Left ventricle myocardium superior (tissue), 1 donor: ENCODE measurements at places on chromosomes 3 and 15.

- no peak for DNase-seq
These were observed 27.8 kb upstream of the AP4E1 start for GRCh38 chr15:50880651-50881114.

- DNase-seq: no peak
These were observed 16.4 kb upstream of the SLC35G2 start for GRCh38 chr3:136802481-136802996.

DNA sequence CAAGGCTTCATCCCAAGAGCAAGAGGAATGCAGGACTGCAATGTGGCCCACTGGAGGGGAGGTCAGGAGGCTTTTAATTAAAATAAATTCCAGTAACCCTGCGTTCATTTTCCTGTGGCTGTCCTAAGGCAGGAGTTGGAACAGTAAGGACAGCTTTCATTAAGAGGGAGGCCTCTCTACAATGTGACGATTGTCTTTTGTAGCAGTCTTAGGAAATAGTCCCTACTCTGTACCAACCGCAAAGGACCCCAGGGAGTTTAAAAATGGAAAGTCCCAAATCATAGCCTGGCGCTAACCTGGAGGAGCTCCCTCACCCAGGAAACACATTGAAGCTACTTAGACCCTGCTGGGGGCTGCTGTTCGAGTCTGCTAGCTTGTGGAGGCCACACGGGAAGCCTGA is 62.8 kb downstream of the SYNM start:
- no peak for DNase-seq

DNA sequence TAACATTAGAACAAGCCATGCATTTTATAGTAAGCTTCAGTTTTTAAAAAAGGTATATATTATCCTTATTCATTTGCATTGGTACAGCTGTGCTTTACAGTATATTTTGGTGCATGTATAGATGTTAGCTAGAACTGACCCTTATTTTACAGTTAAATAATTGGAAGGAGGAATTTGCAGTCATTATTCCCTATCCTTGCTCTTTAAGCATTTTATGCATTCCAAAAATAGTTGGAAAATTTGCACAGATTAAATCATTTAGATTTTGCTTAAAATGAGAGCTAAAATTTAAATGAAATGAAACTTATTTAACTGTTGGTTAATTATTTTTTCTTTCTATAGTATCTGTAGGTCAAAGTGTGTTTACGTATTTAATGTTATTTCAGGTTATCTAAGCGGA is 667.1 kb downstream of the NAALADL2 start:
- DNase-seq: no peak

DNA sequence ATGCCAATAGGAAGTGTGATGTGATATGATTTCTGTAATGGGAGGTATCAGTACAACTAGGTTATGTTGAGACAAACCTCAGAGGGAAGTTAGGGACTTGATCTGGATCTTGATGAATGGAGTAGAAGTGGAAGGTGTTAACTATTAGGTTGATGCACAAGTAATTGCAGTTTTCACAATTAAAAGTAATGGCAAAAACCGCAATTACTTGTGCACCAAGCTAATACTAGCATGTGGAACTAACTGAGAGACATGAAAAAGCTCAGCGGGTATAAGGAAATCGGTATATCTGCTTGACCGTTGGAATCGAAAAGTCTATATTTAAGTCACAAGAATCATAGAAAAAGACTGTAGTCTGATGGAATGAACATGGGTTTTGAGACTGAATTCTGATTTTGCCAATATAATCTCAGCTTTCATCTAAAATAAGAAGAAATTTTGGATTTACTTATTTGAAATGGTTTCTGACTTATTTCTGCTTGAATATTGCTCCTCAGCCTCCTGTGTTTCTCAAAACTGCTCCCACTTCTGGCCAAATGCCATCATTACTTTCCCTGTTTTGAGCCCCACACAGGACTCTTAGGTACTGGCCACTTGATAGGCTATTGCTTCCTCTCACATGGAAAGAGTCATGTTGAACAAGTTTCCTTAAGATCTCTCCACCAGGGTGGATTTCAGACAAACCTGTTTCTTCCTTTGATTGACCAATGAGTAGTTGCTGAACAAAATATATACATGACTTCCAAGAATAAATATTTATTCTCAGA is 271.5 kb upstream of the COL8A1 start:
- no peak for DNase-seq

GRCh38 chr3:50600141-50600753 is 11.3 kb downstream of the CISH start:
- no peak for DNase-seq

DNA sequence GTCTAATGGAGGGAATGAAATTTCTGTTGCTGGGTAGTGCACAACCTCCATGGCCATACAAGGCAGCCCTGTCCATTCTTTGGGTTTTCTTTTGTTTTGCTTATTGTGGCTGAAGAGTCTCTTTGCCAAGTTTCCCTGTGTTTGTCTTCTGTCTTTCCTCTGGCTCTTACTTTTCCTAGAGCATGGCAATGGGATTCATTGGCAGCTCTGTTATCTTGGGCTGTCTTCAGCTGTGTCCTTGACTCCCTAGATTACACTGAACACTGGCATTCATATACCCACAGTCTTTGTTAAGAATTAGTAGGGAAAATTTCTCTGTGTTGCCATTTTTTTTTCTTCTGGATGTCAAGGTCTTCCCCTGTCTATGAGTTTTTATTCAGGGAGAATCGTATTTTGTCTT is 16.1 kb upstream of the DCBLD2 start:
- DNase-seq: no peak

GRCh38 chr15:91304786-91305185 is 204.7 kb downstream of the SV2B start:
- no peak for DNase-seq

- DNase-seq: no peak
These were observed 125.1 kb downstream of the SUCLG2 start for GRCh38 chr3:67529337-67529736.

- DNase-seq: no peak
These were observed 15.7 kb downstream of the THOC7 start for GRCh38 chr3:63847718-63848450.

DNA sequence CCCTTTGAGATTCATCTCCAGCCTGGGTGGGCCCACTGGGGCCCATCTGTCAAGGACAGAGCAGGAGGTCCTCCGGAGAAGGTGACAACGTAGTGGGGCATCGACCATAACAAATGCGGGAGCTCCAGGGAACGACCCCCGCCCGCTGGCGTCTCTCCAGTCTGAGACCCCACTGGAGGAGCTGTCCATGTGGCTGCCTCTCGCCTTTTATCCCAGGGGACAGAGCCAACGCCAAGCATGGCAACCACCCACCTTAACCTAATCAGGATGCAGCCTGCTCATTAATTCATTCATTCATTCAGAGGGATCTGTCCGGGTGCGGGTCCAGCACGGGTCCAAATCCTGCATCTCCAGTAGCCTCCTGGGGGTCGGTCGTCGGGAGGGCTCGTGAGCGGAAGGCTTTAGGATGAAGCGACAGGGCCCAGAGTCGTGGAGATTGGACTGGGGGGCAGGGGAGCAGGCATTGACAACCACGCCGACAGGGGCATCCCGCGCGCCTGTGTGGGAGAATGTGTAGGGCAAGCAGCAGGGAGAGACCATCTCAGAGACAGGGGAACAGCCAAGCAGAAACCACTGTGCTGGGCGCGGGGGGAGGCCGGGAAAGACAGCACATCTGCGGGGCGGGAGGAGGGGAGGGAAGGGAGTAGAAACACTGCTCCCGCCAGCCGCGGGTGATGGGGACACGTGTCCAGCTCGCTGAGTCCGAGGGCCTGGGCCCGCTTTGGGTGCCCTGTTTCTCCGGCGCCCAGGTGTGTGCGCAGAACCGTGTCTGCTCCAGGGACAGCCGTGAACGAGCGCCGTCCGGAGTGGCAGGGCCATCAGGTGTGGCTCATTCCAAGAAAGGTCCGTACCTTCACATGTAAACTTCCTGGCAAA is 1.9 kb downstream of the PIGZ start:
- DNase-seq: no peak

DNA sequence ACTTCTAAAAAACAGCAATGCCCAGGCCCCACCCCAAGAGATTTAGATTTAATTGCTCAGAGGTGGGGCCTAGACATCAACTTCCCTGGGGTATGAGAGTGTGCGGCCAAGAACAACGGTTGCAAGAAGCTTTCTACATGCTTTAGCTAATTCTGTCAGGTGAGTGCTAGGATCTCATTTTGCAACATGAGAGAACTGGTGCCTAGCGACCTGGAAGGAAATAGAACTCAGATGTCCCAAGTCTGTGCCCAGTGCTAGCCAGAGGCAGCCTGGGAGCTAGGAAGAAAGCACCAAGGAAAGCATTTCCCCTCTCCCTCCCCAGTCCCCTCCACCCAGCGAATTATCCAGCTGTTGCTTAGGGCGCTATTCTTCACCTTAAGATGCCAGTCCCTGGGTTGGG is 22.9 kb upstream of the HRH1 start:
- DNase-seq: no peak

- DNase-seq: no peak
These were observed 910.1 kb downstream of the MCTP2 start for GRCh38 chr15:95141486-95141885.

DNA sequence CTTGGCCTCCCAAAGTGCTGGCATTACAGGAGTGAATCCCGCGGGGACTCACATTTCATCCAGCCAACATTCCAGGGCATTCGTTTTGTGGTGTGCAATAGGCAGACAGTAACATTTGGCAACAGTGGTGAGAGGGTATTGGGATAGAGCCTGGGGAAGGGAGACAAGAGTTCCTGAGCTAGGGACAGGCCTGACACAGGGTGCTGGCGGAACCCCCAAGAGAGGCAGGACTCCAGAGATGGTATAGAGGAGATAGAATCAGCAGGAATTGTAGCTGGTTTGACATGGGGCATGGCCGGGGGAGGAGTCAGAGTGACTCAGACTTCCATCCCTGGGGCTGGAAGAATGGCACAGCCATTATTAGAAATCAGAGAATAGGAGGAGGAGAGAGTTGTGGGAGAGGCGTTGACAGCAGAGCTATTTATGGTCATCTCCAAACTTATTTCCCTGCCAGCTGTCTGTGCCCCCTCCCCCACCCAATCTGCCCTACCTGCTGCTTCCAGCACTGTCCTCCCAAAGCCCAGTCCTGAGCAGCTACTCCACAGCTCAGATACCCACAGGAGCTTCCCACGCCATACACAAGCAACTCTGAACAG is 4.4 kb upstream of the IDH2 start:
- peak; percentile 78 for DNase-seq

DNA sequence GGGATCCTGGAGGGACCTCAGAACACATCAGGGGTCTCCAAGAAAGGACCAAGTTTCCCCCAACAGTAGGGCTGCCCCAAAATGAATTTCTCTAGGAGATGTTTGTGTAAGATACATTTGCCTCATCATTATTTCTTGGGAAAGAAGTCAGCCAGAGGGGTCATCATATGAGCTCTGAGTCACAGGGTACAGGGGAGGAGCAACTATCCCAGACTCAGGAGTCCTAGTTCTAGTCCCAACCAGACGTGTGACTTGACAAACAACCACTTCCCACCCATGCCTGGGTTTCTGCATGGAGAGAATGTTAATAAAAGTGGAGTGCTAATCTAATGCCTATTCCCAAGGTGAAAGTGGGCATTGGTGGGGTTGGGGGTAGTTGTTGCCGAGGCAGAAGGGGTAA is 144.1 kb downstream of the ALDH1A2 start:
- DNase-seq: no peak

- no peak for DNase-seq
These were observed 31.9 kb downstream of the RAB8B start for GRCh38 chr15:63221346-63221745.

- DNase-seq: no peak
These were observed 27.3 kb upstream of the ST3GAL6 start for GRCh38 chr3:98735761-98736269.

GRCh38 chr3:76107935-76108570 is 322.7 kb upstream of the ZNF717 start:
- no peak for DNase-seq

DNA sequence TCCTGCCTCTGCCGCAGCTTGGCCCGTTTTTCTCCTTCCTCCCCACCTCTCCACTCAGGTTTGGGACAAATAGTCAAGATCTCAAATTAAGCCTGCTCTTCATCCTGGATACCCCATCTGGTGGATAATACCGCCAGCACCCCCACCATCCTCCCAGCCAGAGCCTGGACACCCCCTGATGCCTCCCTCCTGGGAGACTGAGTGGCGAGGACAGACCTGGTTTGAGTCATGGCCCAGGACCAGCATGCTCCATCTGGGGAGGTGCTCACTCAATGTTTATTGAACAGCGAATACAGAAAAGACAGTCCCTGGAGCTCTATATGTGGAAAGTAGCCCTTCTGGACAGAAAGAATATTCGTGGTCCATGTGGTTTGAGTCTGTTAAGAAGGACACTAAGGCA is 23.3 kb downstream of the CTSH start:
- DNase-seq: no peak

- DNase-seq: no peak
These were observed 24.8 kb downstream of the ANAPC13 start for GRCh38 chr3:134460965-134461364.

- no peak for DNase-seq
These were observed 11.0 kb downstream of the TRAT1 start for GRCh38 chr3:108833611-108834010.

DNA sequence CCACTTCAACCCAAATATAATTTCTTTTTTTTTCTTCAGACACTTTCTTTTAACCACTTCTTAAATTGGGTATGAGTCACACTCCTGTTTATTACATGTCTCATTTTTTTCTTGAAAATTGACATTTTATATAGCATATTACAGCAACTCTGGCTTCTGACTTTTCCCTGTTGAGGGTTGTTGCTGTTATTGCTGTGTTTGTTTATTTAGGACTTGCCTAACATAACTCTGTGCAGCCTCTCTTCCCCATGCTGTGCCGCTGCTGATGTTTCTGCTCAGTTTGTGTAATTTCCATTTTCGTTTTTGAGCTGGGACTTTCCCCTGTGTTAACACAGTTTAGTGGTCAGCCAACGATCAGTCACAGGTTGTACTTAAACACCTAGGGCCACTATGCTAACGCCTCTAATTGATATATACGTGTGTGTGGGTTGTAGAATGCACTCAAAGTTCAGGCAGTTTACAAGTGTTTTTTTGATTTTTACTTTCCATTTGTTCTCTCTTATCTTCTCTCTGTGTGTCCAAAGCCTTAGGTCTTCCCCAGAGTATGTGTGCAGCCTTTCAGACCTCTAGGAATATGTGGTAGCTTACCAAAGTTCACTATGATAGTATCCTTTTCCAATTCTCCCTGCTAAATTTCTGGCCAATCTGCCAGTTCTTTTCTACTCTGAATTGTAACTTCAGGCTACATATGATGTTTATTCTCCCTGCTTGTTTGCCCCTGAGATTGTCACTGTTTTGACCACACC is 337.2 kb downstream of the ZBTB20 start:
- DNase-seq: no peak
